ENCODE measurements at places on chromosomes 1 and 21. TPM values are rescaled to one million over a fixed set of nuclear protein-coding genes. Genes with fewer than 3 reads are reported as not detected.

DNA sequence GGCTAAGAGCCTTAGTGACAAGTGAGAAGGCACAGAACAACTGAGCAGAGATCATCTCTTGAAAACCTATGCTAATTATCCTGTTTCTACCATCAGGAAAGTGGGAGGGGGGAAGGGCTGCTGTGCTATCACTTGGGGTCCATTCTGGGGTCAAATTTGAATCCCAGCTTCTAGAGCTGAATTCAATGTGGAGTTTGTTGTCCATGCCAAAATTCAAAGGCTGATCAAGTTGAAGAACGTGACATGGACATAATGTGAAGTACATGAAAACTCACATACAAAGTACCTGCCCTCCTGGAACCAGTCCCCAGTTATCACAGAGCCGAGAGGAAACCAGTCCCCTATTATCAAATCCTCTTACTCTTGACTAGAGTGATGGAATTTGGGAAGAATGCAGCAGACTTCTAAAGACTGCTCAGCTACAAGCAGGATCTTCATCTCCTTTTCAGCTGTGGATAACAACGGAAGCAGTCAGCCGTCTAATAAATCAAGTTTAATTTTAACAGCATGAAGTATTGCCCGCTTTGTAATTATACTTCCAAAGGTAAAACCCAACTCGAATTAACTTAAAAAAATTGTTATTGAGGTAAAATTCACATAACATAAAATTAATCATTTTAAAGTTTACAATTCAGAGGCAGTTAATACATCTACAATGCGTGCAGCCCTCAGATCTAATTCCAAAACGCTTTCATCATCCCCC, 78.3 kb downstream of the SLC45A1 start:
- DNase-seq, result no peak

DNA sequence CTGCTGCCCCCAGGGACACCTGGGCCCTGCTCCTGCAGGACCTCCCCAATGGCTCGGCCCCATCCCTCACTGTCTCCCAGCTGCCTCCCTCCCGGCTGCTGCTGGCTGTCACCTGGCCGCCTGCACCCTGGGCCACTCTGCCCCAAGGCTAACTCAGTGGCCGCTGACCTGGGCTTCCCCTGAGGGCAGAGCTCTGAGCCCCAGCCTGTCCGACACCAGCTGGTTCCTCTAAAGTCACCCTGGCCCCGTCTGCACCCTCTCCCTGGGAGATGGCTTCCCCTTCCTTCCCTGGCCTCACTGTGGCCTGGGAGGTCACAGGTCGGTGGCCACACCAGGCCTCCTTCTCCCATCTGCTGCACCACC, 15.0 kb downstream of the ITGB2 start:
- DNase-seq, result no peak

DNA sequence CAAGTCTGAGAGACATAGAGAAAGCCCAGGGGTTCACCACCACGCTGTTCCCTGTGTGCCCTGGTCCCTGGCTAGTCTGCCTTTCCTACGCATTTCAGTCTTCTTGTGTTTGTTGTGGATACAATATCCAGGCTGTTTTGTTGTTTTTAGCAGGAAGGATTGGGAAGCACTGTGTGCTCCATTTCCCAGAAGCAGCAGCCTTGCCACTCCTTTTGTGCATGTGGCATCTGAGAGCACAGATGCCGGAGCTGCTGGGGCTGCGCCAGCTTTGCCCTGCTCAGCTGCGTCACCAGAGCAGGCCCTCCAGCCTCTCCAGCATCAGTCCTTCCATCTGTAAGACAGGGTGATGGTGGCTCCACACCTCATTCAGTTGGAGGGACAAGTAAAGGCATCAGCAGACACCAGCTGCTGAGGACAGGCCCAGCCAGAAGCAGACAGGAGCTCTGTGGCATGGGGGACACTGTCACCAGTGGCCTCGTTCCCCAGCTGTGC, 94.4 kb upstream of the COL6A1 start:
- no peak for DNase-seq

GRCh38 chr1:247465796-247466195, 7.9 kb upstream of the OR2B11 start:
- DNase-seq, result no peak

GRCh38 chr21:33817663-33818451, 97.7 kb downstream of the ATP5PO start:
- no peak for DNase-seq

DNA sequence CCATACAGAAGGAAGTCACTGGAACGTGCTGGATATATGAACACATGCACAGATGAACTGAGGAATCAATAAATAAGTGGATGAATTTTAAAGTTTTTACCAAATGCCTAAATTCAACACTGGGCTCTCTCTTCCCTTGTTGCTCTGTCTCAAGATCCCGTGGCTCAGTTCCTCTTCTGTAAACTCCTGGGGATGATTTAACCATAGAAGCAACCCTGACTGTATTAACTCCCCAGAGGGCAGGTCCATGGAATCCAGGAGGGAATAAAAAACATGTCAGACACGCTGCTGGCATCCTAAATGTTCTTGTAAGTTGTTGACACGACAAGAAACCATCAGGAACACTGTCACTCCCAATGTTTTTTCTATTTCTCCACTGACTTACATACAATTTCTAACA, 45.3 kb upstream of the GPR157 start:
- DNase-seq, result no peak

S100A2 gene
- 3.9 TPM for total RNA-seq

PTCH2 gene
- 0.19 TPM for total RNA-seq

HSD11B1 gene
- not detected for total RNA-seq

Measured in glomerular endothelial cell (primary cell).